ENCODE measurements at places on chromosomes 5 and 9.

- DNase-seq = no peak
Measured at GRCh38 chr9:98867429-98868168, 60.1 kb downstream of the GALNT12 start.

GRCh38 chr5:72543811-72544210, 36.6 kb upstream of the ZNF366 start:
- no peak for DNase-seq

DNA sequence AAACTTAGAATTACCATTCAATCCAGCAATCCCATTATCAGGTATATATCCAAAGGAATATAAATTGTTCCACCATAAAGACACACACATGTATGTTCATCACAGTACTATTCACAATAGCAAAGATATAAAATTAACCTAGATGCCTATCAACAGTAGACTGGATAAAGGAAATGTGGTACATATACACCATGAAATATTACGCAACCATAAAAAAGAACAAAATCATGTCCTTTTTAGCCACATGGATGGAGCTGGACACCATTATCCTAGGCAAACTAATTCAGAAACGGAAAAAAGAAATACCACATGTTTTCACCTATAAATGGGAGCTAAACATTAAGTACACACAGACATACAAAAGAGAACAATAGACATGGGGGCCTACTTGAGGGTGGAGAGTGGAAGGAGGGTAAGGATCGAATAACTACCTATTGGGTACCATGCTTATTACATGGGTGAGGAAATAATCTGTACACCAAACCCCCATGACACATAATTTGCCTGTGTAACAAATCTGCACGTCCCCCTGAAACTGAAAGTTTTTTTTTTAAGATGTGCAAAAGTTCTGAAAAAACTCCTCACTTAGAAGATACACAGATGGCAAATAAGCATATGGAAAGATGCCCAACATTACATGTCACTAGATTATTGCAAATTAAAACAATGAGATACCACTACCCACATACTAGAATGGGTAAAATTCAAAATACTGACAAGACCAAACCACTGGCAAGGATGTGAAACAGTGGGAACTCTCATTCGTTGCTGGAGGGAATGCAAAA, 313.0 kb upstream of the CD180 start:
- no peak for DNase-seq

- DNase-seq = no peak
Measured at GRCh38 chr5:41334758-41335157, 121.4 kb upstream of the C6 start.

DNA sequence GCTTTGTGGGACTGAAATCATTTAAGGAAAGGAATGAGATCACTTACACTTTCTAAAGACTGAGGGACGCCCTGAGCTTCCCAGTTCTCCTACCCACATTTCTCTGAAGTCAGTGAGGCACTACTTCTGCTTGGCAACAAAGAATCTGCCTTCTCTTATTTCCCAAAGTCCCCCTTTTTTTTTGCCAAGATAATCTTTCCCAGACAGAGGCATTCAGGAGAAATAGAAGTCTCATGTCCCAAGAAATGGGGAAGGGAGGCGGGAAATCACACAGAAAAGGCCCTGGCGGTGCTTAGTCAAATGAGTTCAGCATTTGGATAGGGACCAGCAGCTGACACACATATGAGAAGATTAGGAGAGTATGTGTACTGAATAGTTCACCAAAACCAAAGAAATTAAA, 159.7 kb downstream of the MUSK start:
- DNase-seq = no peak

GRCh38 chr9:127005770-127006314, 91.3 kb downstream of the RALGPS1 start:
- no peak for DNase-seq

DNA sequence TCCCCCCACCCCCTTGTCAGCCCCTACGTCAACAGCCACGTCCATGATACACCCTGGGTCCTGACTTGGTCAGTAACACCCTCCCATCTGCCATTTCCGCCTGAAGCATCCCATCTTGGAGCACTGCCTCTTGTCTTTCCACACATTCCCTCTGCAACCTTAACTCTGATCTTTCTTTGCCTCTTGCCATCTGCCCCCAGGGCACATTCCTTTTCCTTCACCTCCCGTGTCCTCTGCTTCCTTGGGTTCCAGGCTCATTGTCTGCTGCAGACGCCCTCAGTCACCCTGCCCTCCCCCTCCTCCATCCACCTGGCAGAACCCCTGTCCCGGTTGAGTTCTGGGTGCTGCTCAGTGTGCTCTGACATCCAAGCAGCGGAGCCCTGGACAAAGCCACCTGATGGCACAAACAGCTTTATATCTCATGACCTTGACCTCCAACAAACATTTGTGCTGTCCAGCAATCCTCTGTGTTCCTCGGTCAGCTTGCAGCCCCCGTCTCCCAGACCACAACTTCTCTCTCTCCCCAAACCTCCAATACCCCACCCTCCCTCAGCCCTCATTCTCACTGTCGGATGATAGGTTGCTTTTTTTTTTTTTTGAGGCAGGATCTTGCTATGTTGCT, 97.7 kb upstream of the IER5L start:
- DNase-seq = no peak

DNA sequence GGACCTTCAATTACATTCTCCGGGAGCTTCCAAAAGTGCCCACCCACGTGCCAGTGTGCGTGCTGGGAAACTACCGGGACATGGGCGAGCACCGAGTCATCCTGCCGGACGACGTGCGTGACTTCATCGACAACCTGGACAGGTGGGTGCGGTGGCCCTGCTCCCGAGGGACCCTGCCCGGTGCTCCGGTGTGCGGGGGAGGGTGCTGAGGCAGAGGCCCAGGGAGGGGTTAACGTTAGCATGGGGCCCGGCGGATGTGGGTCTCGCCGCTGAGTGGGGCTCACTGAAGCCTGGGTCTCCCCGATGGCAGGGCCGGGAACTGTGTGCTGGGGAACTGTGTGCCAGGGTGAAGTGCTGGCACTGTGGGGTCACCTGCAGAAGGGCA, 10.6 kb upstream of the AJM1 start:
- DNase-seq = no peak

- no peak for DNase-seq
Measured at GRCh38 chr9:10366171-10366779, 246.5 kb downstream of the PTPRD start.

DNA sequence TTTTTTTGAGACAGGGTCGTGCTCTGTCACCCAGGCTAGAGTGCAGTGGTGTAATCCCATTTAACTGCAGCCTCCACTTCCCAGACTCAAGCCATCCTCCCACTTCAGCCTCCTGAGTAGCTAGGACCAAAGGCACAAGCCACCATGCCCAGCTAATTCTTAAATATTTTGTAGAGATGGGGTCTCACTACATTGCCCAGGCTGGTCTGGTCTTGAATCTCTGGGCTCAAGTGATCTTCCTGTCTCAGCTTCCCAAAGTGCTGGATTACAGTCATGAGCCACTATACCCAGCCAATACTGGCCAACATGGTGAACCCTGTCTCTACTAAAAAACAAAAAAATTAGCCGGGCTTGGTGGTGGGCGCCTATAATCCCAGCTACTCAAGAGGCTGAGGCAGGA, 6.8 kb downstream of the DCAF12 start:
- DNase-seq = no peak

GRCh38 chr9:101705135-101705661, 33.2 kb downstream of the GRIN3A start:
- no peak for DNase-seq

GRCh38 chr5:135843571-135844337, 9.3 kb downstream of the SLC25A48 start:
- DNase-seq = no peak

- DNase-seq = no peak
Measured at GRCh38 chr9:83266666-83267496, 203.9 kb upstream of the RASEF start.

DNA sequence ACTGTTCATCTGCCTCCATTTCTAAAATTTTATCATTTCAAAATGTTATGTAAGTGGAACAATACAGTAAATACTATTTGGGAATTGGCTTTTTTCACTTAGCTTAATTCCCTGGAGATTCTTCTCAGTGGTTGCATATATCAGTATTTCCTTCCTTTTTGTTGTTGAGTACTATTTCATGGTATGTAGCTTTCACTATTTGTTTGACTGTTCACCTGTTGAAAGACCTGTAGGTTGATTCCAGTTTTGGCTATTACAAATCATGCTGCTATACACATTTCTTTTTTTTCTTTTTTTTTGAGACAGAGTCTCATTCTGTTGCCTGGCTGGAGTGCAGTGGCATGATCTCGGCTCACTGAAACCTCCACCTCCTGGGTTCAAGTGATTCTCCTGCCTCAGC, 33.0 kb upstream of the PWWP2A start:
- no peak for DNase-seq

DNA sequence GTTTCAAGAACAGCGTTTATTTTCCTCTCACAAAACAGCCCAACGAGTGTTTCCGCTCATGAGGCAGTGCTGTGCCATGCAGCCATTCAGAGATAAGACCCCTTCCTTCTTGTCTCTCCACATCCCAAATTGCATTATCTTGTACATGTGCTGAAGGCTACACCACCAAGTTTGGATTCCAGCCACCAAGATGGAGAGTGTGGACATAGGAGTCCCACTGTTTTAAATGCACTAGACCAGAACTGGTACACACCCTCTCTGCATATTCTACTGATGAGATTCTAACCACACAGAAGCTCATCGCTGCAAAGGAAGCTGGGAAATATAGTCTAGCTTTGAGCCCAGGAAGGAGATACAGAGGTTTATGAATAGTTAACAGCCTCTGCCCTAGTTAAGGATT, 509.4 kb downstream of the NFIB start:
- no peak for DNase-seq

DNA sequence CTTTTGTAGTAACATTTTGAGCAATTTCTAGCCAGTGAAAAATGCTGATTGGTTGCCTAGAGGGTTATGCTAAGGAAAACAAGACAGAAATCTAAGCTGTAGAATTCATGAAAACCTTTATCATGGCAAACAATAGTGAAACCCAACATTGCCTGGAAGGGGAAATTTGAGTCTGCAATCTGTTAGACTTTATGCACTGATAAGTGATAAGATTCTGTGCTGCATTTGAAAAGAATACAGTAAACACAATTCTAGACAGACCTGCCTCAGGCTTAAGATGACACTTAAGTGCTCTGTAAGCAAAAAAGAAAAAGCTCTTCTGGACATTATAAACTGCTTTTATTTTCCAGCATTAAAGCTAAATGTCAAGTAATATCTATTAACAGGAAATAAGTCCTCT, 519.3 kb downstream of the ISL1 start:
- no peak for DNase-seq

GRCh38 chr5:181100121-181100875, 30.7 kb downstream of the OR2V1 start:
- DNase-seq = no peak

GRCh38 chr5:176733406-176734262, 76.7 kb upstream of the UNC5A start:
- DNase-seq = no peak

- no peak for DNase-seq
Measured at GRCh38 chr5:59767681-59768151, 125.8 kb downstream of the PDE4D start.

All from CD4-positive, alpha-beta T cell treated with Interleukin-1 beta for 1 hour (primary cell).